ENCODE measurements at places on chromosomes 12 and 14.

- DNase-seq, result no peak
These were observed 908.1 kb upstream of the TMEM132C start for GRCh38 chr12:127358888-127359287.

GRCh38 chr12:17264603-17265002, 658.6 kb upstream of the LMO3 start:
- no peak for DNase-seq

- DNase-seq, result no peak
These were observed 45.4 kb downstream of the KDM2B start for GRCh38 chr12:121535150-121536053.

DNA sequence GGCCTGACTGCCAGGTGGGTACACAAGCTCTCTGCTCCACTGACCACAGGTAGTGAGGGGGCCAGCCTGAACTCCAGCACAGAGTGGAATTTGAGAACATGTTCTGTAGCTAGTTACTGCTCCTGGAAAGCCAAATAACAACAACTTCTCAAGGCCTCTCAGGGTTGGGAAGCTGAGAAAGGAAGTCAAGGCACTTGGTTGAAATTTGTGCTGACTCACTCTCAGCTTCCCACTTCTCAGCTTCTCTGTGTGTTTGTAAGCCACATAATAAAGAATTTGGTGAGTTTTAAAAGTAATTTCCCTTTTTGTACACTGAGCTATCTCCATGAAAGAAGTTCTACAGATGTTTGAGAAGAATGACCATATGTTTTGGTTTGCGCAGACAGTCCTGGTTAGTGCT, 234.9 kb downstream of the KTN1 start:
- no peak for DNase-seq

DNA sequence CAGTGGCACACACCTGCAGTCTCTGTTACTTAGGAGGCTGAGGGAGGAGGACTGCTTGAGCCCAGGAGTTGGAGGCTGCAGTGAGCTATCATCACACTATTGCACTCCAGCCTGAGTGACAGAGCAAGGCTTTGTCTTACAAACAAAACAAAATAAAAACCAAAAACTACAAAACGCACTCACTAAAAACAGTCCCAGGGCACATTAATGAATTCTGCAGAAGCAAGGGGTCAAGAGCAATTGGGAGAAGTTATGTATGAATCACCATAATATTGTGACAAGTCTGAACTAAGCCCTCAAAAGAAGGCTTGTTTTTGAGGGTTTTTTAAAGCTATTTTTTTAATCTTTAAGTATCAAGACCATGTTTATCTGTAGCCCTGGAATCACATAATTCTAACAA, 201.1 kb downstream of the MED13L start:
- DNase-seq, result no peak

DNA sequence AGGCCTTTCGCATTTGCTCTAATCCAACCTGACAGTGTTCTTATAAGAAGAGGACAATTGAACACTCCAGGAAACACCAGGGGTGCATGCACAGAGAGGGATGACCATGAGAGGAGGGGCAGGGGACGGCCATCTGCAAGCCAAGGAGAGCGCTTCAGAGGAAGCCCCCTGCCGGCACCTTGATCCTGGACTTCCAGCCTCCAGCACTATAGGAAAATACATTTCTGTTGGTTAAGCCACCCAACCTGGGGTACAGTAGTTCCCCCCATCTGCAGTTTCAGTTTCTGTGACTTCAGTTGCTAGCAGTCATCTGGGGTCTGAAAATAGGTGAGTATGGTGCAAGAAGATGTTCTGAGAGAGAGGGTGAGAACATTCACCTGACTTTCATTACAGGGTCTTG, 64.7 kb downstream of the CLMN start:
- no peak for DNase-seq

DNA sequence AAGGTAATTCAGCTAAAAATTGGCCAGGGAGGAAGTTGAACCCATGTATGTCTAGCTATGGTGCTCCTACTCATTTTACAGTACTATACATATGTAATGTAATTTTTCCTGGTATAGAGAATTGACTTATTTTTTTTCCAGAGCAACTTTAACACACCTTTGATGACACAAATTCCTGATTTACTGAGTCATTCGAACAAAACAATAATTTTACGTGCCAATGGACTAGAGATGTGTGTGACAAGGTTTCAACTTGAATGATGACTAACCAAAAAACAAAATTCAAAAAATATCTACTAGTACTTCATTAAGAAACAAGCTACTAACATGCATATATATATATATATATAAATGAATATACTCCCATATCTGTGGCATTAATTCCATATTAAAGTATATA, 180.5 kb downstream of the KITLG start:
- DNase-seq, result no peak

- no peak for DNase-seq
These were observed 10.9 kb downstream of the LRTM2 start for GRCh38 chr12:1830981-1831963.

DNA sequence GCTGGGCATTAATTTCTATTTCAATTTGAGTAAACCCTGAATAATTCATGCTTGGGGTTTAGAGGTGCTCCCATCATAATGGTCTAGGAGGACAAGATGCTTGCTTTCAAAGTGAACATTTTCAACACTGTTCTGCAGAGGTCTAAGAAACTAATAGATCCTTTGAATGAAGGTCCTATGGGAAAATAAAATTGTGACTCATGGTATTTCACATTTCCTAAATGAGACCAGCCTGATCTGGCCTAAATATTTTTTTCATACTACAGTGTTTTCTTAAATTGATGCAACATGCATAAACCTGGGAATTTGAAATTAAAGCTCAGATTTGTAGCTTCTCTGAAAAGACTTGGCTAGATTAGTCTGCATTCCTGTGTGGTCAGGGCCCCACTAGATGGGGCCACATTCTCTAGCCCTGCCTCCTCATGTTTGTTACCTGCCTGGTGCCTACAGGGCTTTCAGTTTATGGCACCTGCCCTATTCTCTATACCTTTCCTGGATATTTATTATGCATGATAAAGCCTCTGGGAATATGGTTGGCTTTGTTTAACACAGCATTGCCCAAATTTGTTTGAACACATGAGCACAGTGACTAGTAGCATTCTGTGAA, 112.7 kb downstream of the METTL25 start:
- no peak for DNase-seq

GRCh38 chr12:3224530-3224903, 147.3 kb downstream of the TSPAN9 start:
- no peak for DNase-seq

DNA sequence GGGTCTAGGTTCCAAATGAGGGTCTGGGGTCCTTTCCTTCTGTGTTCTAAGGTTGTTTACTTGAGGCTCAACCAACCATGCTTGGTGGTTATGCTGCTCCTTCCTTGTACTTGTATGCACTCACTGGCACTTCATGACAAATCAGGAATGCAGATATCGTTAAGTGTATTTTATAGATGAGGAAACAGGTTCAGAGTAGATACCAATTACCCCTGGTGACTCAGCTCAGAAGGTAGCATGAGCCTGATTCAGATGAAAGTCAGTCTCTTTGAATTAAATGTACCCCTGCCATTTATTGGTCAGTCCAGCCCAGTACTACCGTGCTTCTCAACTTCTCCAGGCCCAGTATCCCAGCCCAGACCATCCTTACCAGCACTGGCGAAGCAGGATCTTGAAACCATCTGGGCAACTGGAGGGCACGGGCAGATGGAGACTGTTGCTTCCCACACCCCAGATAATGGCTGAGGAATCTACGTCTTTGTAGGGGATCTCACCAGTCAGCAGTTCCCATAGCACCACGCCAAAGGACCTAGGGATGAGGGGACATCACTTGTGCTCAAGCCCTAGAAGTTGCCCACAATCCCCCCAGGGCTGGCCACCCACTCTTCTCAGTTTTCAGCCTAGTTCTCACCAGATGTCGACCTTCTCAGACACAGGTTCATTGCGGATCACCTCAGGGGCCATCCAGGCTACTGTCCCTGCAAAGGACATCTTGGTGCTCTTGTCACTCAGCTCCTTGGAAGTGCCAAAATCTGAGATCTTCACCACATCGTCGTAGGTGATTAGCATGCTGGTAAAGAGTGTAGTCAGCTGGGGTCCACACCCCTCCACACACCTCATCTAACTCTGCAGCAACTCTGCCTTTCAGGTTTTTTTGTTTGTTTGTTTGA, 14.3 kb downstream of the MAP3K12 start:
- no peak for DNase-seq

GRCh38 chr12:53325511-53326061, 4.2 kb upstream of the AAAS start:
- DNase-seq, result no peak

- DNase-seq, result no peak
These were observed 20.1 kb upstream of the RTN1 start for GRCh38 chr14:59890676-59891075.

DNA sequence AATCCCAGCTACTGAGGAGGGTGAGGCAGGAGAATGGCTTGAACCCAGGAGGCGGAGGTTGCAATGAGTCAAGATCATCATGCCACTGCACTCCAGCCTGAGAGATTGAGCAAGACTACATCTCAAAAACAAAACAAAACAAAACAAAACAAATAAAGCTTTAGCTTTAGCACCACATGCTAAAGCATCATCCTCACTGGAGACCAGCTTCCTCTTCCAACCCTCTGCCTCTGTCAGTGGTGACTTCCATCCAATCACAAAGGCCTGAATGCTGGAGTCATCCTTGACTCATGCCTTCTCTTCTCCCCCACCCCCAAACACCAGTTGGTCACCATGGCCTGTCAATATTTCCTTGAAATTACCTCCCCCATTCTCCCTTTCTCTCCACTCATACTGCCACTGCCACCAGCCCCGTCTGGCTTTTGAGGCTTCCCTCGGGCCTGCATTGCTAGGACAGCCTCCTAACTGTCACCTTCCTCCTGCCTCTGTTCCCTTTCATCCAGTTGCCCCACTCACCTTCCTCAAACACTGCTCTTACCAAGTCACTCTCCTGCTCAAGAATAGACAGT, 1.4 kb downstream of the ZNF385A start:
- DNase-seq, result no peak

DNA sequence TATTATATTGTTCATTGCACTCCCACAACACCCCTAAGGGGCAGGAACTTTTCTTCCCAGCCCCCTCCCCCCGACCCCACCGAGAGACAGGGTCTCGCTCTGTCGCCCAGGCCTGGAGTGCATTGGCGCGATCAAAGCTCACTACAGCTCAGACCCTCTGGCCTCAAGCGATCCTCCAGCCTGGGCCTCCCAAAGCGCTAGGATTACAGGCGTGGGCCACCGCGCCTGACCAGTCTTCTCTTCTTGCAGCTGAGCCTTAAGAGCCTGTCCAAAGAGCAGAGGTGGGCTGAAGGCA, 310 bp upstream of the UNG start:
- no peak for DNase-seq

GRCh38 chr14:55915456-55915855, 202.8 kb upstream of the PELI2 start:
- DNase-seq, result no peak

- no peak for DNase-seq
These were observed 19.1 kb downstream of the SLC2A3 start for GRCh38 chr12:7916936-7917335.

DNA sequence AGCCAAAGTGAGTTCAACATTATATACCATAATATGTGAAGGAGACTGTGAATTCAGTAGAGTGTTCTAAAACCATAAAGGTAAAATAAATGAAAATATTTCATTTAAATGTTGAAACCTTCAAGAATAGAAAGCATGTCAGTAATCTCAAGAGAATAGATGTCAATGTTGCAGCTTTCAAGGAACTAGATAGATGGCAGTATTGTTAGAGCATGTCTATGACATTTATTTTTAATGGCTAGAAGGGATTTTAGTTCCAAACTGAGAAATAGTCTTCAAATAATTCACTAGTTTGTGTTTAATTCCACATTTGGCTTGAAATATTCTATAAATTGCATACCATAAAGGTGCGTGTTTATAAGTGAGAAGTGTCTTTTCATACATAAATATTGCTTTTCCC, 326.5 kb downstream of the FLRT2 start:
- DNase-seq, result no peak

GRCh38 chr12:24719293-24719721, 229.6 kb downstream of the BCAT1 start:
- peak; percentile 25 for DNase-seq

GRCh38 chr14:52402812-52403526, 88.9 kb downstream of the PTGER2 start:
- DNase-seq, result no peak

GRCh38 chr14:23146351-23146910, 27.4 kb upstream of the CEBPE start:
- no peak for DNase-seq

- DNase-seq, result no peak
These were observed 85.5 kb upstream of the FZD10 start for GRCh38 chr12:130076752-130077151.

DNA sequence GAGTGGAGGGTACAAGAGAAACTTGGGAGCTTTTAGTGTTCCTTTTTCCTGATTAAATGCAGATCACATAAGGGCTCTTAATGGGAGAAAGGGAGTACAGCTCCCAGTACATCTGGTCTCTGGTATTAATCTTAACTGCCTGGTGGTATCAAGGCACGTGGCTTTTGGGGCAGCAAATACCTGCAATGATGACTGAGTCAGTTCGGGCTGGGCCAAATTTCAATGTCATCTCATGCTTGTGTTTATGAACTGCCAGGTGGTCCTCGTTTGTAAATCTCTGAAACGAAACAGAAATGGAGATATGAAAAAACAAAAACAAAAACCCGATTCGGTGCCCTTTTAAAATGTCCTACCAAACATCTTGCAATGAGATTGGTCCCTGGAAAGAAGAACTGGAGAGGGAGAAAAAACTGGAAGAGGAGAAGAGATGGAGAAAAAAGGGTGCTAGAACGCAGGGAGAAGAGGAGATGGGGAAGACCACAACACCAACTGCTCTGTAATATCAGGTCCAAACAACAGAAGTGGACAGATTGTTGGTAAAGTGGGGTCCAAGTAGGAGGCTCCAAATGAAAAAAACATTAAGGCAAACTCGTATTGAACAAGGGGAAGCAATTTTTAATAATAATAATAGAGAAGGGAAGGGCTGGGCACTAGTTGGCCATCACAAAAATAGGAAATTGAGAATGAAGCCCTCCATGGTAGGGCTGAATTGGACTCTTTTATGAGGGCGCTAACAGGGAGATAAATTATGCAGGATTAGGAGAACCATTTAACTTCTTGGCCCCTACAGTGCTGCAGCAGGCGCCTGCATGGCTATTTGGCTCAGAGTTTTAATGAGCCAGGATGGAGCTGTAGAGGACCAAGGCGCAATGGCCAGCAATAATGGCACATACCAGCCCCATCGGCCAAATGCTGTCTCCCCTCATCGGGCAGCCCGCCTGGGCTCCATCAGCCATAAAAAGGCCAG, 45.4 kb upstream of the NPFF start:
- no peak for DNase-seq

DNA sequence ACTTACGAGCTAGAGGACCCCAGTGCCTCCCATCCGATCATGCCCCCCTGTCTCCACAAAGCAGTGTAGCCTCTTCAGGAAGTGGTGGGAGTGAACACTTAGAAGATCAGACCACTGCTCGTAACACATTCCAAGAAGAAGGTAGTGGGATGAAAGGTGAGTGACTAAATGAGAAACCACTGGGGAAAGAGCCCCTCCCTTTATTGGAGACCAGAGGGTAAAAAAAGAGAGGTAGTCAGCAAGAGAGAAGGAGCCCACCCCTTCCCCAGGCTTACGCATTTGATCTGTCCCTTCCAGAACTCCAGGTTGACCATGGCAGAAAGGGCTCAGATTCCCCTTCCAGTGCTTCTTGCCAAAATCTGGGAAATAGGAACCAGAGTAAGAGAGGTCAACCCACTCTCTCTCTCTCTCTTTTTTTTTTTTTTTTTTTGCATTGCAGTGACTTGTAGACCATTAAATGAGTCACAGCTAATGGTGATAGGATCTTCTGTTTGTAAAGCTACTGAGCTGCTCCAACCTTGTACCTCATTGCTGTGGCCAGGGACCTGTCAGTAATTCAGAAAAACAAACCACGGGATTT, 165.4 kb downstream of the GCH1 start:
- no peak for DNase-seq

- no peak for DNase-seq
These were observed 18.8 kb upstream of the LTA4H start for GRCh38 chr12:96054244-96054610.

All from stimulated activated CD8-positive, alpha-beta memory T cell treated with anti-CD3 and anti-CD28 coated beads, Interleukin-12 subunit alpha, Interleukin-12 subunit beta, amount 100 ng/mL, for 4 hours (primary cell).